ENCODE measurements at places on chromosomes 4 and X. TPM values are rescaled to one million over a fixed set of nuclear protein-coding genes. Genes with fewer than 3 reads are reported as not detected.

PCDH19 gene
- total RNA-seq, result 28.6 TPM

UGT2B15 gene
- total RNA-seq, result not detected

SRPK3 gene
- 6.9 TPM for total RNA-seq

TEX13C gene
- total RNA-seq, result not detected

TTC29 gene
- 1.3 TPM for total RNA-seq

FGFBP1 gene
- 0.71 TPM for total RNA-seq

STPG2 gene
- 1.2 TPM for total RNA-seq

SPANXA2 gene
- total RNA-seq, result not detected
